ENCODE measurements at places on chromosomes 4 and X.

DNA sequence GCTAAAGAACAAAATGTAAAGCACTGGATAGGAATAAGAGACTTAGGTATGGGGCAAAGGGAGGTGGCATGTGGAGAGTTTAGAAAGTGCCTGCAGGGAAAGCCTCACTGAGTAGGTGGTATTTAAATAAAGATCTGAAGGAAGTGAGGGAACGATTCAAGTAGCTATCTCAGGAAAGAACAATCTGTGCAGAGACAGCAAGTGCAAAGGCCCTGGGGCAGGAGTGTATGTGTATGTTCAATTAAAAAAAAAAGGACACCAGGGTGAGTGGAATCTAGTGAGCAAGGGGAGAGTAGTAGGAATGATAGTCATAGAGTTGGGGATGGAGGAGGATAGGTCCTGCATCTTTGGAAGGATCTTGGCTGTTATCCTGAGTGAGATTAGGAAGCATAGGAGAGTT, 779.9 kb upstream of the FTHL17 start:
- no peak for DNase-seq

DNA sequence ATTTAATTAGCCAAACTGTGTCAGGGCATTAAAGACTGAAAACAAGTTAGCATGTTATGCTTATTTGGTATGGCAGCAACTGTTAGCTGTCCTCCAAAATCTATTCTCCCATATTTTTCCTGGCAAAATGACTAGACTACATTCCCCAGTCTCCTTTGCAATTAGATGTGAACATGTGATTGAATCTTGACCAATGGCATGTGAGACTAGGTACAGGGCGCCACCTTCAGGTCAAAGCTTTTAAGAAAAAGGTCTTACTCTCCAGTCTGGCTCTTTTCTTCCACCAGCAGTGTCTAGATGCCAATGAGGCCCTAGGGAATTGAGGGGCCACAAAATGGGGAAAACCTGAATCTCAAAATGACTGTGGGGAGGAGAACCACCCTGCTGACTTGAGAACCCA, 408.2 kb downstream of the SMARCA1 start:
- DNase-seq, result no peak

GRCh38 chrX:13094374-13094773, 50.0 kb upstream of the FAM9C start:
- no peak for DNase-seq

GRCh38 chrX:98409867-98410266, 1526.2 kb downstream of the RPA4 start:
- no peak for DNase-seq

DNA sequence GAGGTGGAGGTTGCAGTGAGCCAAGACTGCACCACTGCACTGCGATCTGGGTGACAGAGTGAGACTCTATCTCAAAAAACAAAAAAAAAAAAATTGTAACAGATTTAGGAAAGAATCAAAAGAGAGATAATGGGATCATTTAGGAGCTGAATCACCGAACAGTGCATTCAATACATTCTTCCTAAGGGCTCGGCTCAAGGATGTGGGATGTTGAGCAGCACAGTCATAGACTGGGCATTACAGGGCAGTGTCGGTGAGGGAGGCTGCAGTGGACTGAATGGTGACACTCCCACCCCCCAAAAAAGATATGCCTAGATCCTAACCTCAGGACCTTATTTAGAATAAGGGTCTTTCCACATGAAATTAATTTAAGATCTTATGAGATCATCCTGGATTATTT, 70.0 kb downstream of the EVC2 start:
- no peak for DNase-seq

All from activated T-helper 1 cell treated with anti-CD3 and anti-CD28 coated beads, Interleukin-2, amount 50 U/mL, for 16 hours (primary cell).